ENCODE measurements at places on chromosomes 7 and 10.

- no peak for DNase-seq
These were observed 453.0 kb downstream of the SORCS3 start for GRCh38 chr10:105094048-105094447.

GRCh38 chr7:42232275-42232674 lies 4.7 kb downstream of the GLI3 start:
- DNase-seq, result no peak

DNA sequence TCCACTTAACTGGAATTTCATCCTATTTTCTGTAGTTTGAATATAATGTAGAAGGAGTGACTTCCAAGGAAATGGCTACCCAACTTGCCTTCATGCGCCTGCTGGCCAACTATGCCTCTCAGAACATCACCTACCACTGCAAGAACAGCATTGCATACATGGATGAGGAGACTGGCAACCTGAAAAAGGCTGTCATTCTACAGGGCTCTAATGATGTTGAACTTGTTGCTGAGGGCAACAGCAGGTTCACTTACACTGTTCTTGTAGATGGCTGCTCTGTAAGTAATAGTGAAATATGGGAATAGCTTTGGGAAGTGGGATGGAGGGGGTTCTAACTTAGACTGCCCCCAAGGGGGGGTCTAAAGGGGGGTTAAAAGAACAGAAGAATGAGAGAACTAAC lies 34.5 kb downstream of the COL1A2 start:
- DNase-seq, result no peak

DNA sequence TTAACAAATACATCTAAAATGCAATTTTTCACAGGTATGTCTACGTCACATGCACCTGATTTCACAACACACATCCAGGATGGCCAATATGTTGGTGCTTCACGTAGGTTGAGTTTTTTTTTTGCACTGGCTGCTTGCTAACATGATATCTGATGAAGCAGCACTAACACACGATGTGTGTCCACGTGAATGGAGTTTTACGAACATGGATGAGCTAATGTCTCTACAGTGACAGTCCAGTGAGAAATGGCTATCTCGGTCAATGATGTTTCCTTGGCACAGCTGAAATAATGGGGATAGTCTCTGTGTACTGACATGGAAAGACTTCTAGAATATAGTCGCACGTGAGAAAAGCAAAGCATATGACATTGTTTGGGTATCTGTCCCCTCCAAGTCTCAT lies 563.9 kb upstream of the ADARB2 start:
- DNase-seq, result no peak

DNA sequence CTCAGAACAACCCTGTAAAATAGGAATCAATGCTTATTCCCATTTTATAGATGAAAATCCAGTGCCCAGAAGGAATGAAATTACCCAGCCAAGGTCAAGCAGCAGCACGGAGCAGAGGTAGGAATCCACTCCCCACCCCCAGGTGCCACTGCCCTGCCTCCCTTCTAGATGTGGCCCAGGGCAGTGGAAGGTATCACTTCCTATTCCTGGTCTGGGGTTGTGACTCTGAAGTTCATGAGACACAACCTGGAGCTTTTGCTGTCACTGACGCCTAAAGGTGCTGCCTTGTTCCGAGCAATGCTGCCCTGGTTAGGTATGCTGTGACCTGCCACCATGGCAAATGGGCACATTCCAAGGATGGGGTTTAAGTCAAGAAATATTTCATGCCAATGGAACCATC lies 53.6 kb downstream of the PIK3AP1 start:
- DNase-seq, result no peak

DNA sequence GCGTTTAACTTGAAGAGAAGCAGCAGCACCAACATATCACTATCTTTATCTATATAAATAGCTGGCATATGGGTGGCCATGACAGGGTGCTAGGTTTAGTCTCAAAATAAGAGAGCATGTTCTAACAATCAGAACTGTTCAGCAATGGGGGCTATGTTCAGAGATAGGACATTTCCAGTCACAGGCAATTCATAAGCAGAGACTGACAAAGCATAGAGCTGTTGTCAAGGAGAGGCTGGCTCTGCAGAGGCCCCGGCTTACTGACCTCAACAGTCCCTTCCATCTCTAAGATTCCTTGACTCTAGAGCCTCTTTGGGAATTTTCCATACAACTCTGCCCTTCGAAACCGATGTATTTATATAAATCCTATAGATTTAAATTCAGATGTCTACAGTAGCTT lies 17.2 kb downstream of the ANK3 start:
- no peak for DNase-seq

- DNase-seq, result no peak
These were observed 73.0 kb upstream of the LRRC4 start for GRCh38 chr7:128104108-128104742.

GRCh38 chr10:76336213-76336963 lies 905.0 kb downstream of the LRMDA start:
- no peak for DNase-seq

DNA sequence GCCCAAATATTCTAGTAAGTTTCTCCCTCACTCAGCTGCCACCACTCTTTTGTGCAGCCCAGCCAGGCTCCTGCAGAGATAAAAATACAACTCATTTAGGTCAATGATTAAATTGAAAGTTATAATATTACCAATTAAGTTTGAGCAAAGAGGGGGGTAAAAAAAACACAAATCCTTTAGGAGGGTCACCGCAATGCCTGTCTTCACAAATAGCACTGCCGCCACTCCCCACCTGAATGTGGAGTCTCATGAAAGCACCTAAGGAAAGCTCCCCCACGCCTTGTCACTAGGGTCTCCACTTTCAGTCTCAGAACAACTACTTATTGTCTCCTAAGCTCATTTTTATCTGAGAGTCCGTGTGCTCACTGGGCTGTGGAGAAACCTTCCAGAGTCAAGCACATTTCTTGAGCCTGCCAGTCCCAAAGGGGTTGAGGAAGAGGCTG lies 148.7 kb downstream of the FGFR2 start:
- DNase-seq, result no peak

DNA sequence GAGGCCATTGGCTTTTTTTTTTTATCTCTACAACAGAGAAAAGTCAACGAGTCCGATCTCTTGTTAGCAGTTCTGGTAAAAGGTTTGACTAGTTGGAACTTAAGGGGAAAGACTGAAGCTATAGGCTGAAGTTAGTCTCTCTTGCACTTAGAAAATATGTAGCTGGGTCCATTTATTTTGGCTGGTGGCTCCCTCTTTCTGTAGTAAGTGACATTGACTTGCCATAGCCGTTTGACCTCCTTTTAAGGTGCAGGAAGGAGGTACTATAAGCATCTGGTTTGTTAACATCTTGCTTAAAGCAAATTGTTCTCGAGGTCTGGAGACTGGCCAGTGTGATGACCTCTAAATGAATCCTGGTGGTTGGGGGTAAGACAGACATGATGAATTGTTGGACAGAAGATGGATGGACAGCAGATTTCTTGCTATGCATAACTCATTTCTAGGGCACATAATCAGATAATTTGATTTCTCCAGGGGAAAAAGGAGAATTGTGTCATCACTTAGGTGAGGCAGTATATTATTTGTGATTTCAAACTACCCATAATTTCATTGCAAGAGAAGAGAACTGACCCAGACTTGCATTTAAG lies 356.3 kb upstream of the GALNT17 start:
- no peak for DNase-seq

DNA sequence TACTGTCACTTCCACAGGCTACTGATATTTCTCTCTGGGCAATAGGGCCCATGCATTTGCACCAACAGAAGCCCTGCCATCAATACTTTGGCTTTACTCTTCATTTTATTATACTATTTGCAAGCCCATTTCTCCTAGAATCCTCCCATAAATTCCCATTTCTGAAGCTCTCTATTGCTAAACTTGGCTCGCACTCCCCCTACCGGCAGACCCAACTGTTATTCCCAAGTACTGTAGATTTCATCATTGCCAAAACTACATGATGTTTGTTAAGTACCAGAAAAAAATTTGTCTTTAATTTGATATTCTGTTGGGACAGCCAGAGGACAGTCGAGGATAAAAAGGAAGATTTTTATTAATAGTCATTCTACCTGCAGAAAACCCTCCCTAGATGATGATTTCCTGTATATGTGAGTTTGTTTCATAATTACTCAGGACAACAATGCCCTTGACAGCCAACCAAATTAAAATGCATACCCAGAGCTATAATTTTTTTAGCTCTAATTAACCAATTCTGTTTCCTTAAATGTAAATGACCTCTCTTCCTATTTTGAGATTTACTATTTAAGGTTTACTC lies 298.6 kb downstream of the REEP3 start:
- no peak for DNase-seq

DNA sequence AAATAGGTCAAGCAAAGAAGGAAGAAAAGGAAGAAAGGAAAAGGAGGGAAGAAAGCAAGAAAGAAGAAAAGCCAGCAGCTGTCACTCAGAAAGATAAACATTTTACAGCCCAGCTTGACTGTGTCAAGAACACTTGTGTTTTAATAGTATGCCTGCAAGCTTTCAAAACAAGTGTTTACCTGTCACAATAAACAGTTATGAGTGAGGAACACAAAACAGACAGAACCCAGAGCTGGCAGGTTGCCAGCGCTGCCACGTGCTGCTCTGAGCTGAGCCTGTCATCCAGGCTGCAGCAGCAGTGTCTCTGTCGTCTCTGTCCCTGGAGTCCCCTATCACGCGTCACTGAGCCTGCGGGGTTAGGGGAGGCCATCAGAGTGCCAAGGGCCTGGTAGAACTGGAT lies 827.6 kb upstream of the AUTS2 start:
- DNase-seq, result no peak

DNA sequence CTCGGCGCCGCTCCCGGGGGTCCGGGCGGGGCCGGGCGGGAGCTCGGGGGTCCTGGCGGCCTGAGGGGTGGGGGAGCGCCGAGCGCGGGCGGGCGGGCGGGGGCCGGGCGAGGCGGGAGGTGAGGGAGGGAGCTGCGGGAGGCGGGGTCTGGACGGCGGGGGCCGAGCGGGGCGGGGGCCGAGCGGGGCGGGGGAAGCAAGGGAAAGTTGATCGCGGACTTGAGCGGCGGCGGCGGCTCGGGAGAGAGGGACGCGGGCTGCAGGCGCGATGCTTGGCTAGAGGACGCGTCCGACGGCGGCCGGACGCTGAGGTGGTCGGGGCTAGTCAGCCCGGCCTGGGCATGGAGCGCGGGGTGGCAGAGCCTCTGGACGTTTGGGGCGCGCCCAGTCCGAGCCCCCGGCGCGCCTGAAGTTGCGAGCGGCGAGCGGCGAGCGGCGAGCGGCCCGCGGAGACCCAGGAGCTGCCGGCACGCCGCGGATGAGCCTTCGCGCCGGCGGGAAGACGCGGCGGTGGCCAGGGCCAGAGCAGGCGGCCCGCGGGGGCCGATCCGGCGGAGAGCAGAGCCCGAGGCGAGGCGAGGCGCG lies at the start of gene CDH23:
CDH23 (plus strand) TSS at position 210 of the 585 bp plus-strand sequence. CDS start 42,912 bp downstream, outside the sequence.
- DNase-seq, result no peak

DNA sequence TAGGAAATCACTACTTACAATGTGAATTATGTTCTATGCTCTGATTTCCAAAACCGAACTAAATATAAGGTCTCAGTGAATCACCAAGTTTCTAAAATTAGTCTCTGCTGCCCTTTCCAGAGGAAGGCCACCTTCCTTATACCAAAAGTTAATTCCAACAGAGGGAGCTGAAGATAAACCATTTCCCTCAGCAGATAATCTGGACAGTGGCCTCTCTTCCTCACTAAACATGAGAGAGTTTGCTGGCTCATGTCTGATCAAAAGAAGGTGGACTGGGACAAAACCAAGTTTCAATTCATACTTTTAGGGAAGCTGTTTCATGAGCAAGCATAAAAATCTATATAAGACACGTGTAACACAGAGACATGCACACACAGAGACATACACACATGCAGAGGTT lies 6.4 kb downstream of the FEZF1 start:
- DNase-seq, result no peak

- DNase-seq, result no peak
These were observed 14.9 kb downstream of the ARHGAP19 start for GRCh38 chr10:97277551-97277950.

DNA sequence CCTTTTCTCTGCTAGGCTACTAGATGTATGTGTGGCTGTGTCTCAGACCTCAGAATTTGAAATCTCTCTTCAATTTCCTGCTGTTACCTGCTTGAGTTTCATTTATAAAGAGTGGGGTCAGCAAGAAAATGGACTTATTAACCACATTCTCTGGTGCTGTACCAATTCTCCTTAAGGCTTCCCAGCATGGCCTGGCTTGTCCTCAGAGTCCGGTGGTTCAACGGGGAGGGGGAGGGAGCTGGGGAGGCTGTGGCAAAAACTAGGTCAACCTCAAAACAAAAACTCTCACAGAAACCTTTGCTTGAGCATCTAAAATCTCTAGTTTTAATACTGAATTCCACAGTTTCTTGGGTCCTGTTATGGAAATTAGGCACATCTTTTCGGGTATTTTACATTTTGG lies 389.1 kb upstream of the COBL start:
- no peak for DNase-seq

- DNase-seq, result no peak
These were observed 147.0 kb upstream of the CELF2 start for GRCh38 chr10:10870523-10871241.

GRCh38 chr10:74163319-74164068 lies 12.5 kb downstream of the ADK start:
- DNase-seq, result no peak

GRCh38 chr7:148318838-148319237 lies 271.7 kb upstream of the C7orf33 start:
- DNase-seq, result no peak

GRCh38 chr10:95536017-95536416 lies 25.2 kb downstream of the SORBS1 start:
- DNase-seq, result no peak

- DNase-seq, result peak; percentile 33
These were observed 11.1 kb downstream of the STEAP1B start for GRCh38 chr7:22488643-22489462.
